ENCODE measurements at places on chromosomes 16 and 17. TPM values are rescaled to one million over a fixed set of nuclear protein-coding genes. Genes with fewer than 3 reads are reported as not detected.

DNA sequence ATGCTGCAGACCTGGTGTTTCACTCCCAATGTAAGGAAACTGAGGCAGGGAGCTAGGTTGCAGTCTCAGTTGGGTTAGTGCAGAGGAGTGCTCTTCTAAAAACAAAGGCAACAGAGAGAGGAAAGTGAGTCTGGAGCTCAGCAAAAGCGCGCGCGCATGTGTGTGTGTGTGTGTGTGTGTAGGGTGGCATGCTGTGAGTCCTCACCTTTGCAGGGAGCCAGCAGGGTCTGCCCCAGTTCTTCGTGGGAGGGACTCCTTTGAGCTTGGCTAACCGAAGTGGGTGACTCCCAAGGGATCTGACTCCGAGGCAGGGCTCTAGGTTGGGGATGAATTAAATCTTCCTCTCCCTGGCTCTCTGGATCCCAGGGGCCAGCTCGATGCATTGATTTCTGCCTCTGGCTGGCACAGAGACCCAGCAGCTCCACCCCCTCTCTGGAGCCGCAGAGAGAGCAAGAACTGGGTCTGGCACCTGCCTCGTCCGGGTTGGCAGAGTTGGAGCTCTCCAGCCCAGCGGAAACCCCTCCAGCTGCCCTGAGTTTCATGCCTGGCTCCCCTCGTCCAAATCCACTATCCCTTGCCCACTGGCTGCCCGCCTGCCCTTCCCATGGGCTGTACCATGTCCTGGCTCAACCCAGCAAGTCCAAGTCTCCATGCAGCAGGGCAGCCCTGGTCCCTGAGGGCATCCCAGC is 1.3 kb upstream of the BTBD17 start:
- DNase-seq: no peak

DNA sequence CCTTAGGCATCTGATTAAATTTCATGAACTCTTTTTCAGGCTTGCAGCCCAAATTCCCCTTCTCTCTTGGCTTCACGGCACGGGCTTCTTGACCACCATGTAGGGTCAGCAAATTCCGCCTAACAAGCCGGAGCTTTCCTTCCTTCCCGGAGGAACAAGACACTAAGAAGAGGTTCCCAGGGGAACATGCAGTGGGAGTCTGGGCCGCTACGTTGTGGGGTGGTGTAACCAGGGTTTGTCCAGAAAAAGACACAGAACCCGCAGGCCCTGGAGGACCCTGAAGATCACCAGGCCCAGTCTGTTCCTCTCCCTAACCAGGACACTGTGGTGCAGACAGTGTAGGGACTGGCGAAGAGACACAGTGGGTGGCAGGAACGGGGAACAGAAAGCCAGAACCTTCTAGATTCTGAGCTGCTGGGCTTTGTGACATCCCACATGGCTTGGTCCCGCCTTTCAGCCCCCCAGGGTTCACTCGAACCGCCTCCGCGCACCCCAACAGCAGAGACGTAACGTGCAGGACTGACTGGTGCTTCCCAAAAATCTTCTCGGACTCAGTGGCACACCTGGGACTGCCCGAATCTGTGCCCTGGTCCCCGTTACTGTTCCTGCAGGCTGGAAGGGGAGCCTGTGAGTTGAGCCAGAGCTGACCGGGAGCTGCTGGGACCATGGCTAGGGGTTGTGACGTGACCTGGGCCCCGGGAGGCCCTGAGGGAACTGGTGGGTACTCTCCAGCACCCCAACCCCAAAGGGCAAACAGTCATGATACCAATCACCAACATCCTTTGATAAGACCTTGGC is 55.2 kb downstream of the TBC1D16 start:
- no peak for DNase-seq

DNA sequence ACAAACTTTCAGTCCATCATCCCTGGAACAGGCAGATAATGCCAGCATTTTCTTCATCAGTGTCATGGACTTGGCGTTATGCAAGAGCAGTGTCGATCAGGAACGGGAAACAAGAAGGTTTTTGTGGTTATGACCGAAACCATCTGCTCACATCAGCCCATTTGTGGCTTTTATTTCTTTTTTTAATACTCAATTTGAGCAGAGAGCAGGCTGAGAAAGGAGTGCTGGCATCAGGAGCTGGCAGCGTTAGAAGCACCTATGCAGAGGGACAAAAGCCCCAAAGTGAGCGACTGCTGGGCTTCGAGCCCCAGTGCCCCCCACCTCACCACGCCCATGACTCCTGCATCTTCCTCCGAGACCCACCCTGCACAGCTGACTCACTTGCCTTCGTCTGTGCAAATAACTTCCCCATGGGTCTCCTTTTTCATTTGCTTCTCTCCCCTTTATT is 16.2 kb upstream of the CD300E start:
- no peak for DNase-seq

DNA sequence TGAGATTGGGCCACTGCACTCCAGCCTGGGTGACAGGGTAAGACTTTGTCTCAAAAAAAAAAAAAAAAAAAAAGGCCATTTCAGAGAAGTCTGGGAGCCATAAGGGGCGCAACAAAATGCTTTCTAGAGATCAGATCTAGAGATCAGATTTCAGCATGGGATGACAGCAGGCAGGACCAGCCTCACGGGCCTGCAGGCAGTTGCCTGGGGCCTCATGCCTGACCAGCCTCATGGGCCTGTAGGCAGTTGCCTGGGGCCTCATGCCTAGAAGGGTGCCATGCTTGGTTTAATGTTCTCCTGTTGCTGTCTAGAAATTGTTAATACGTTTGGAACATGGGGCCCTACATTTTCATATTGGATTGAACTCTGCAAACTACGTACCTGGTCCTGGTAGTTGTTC is 59.4 kb downstream of the MARF1 start:
- DNase-seq: no peak

GRCh38 chr16:2912330-2913199 is 834 bp downstream of the FLYWCH1 start:
- no peak for DNase-seq

- no peak for DNase-seq
Observed at GRCh38 chr16:17488506-17488905, 17.7 kb upstream of the XYLT1 start.

- DNase-seq: no peak
Observed at GRCh38 chr17:73870068-73870467, 225.8 kb upstream of the SDK2 start.

DNA sequence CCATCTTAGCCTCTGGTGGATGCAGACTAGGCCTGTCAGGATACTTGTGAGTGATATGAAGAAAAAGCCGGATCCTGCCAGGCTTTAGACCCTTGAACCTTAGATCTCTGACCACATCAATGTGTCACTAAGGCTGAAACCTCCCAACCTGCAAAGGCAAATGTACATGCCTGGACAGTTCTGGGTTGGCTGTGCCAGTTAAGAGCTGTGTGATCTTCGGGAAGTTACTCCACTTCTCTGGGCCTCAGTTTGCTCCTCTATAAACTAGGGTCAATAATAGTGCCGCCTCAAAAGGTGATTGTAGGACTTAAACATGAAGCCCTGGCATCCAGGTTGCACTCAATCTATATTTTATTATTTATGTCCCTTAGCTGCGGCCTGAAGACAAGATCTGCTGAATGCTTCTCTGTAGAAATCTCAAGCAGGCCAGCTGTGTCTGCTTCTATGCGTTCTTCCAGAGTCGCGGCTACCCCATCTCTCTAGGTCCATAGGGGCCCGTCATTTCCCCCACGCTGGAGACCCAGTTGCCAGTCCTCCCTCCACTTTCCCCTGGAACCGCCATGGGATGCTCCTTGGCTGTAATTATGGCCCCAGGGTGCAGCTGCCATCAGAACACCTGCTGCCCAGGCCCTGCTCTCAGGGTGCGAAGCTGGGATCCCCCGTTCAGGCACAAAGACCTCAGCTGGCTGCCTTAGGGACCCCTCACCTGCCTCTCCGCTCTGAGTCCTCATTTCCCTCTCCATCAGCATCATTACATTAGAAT is 50.2 kb downstream of the AKAP1 start:
- no peak for DNase-seq

GRCh38 chr16:71854369-71854948 is 8.7 kb downstream of the ATXN1L start:
- no peak for DNase-seq

DNA sequence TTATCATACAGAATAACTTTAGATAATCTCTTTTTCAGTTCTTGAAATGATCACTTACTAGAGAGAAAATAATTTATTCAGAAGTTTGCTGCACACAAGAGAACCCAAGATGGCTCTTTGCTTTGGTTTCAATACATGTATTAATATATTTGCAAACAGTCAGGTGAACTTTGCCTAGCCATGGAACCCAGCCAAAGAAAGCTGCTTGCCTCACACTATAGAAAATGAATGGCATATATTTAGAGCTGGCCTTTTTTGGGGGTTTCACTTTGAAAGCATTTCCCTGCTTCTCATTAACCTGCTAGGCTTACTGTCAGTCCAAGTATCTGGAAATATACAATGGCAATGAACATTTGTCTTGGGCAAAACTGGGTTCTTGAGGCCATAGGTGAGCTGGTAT is 75.3 kb downstream of the MRTFB start:
- no peak for DNase-seq

- no peak for DNase-seq
Observed at GRCh38 chr17:75875940-75876189, 2.5 kb downstream of the TRIM47 start.

GRCh38 chr17:79695797-79696609 is 34.7 kb upstream of the ENPP7 start:
- no peak for DNase-seq

DNA sequence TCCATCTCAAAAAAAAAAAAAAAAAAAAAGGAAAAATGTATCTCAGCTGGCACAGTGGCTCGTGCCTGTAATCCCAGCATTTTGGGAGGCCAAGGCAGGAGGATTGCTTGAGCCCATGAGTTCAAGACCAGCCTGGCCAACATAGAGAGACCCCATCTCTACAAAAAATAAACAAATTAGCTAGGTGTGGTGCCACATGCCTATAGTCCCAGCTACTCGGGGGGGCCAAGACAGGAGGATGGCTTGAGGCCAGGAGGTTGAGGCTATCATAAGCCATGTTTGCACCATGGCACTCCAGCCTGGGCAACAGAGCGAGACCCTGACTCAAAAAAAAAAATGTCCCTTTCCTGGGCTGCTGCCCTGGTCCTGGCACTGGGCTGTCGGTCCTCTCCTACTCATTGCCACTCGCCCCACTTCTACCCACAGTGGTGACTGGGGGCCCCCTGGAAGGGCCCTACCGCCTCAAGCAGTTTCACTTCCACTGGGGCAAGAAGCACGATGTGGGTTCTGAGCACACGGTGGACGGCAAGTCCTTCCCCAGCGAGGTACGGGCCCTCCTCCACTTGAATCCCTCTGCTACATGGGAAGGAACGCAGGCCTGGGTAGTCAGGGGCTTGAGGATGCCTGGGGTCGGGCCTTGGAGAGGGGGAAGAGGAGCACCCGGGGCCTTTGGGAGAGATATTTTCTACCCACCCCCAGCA is 6.1 kb downstream of the CA7 start:
- no peak for DNase-seq

GRCh38 chr16:52364500-52364899 is 182.4 kb downstream of the TOX3 start:
- DNase-seq: no peak

- DNase-seq: no peak
Observed at GRCh38 chr17:82097184-82097918, 685 bp downstream of the FASN start.

GRCh38 chr17:53659181-53659580 is 163.5 kb upstream of the KIF2B start:
- DNase-seq: no peak

GRCh38 chr16:15830832-15831451 is 25.9 kb downstream of the MYH11 start:
- no peak for DNase-seq

- DNase-seq: no peak
Observed at GRCh38 chr16:64507240-64508024, 614.4 kb downstream of the CDH11 start.

DNA sequence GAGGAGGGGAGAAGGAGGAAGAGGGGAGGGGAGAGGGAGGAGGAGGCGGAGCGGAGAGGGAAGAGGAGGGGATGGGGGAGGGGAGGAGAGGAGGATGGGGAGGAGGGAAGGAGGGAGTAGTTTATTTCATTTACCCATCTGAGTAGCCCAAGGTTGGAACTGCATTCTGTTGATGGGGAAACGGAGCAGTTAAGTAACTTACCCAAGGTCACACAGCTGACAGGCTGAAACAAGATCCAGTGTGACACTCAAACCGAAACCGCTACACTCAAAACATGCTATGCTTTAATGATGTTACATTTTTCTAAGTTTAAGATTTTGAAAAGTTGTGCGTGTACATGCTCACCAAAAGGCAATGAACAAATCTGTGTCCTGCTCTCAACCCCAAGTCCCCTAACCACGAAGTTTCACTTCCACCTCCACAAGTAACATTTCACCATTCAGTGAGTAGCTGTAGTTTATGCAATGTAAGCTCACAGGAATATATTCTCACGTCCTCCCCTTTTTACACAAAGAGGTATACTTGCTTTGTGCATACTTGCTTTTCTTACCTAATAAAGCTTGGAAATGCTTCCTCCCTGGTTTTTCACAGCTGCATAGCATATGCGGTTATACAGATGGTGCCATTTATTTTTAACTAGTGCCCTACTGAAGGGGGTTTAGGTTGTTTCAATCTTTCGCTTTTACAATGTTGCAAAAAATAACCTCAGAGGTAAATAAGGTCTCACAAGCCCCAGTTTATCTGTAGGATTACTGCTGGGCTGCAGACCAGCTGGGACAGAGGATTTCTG is 275.3 kb downstream of the PARN start:
- no peak for DNase-seq

- DNase-seq: no peak
Observed at GRCh38 chr17:58307468-58308172, 21.0 kb downstream of the TSPOAP1 start.

DNA sequence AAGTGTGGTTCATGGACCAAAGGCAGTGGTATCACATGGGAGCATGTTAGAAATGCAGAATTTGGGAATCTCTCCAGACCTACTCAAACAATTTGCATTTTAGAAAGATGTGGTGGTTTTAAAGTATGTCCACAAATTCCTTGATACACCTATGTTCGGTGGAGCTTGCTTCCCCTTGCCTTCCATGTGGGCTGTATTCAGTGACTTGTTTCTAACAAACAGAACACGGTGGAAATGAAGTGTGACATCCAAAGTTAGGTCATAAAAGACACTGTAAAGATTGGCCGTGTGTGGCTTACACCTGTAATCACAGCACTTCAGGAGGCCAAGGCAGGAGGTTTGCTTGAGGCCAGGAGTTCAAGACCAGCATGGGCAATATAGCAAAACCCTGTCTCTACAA is 16.7 kb downstream of the COQ7 start:
- DNase-seq: no peak

DNA sequence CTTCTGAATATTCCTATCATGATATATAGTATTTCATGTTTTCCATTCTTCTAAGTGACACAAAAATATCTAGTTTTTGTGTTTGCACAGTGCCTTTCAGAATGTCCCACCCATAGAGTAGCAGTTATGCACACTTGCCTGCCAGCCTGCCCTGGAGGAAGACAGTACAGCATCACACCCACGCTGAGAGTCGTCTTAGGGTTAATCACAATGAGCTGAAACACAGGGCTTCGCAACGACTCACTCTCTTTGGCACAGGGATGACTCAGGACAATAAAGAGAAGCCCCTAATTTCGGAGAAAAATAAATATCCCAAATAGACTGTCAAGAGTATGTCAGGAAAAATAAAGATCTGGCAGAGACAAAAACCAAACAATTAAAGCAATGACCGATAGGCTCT is 11.6 kb upstream of the NDUFAB1 start:
- no peak for DNase-seq

- DNase-seq: no peak
Observed at GRCh38 chr17:33023790-33024189, 32.1 kb downstream of the SPACA3 start.

The MSLN gene
- 0.36 TPM for total RNA-seq

The SGCA gene
- not detected for total RNA-seq

The NPIPA5 gene
- total RNA-seq: 8.3 TPM

The CCL17 gene
- not detected for total RNA-seq

The KRTAP2-1 gene
- not detected for total RNA-seq

The SLC13A2 gene
- total RNA-seq: 0.42 TPM

The ARL5C gene
- not detected for total RNA-seq

The CPNE2 gene
- 37.7 TPM for total RNA-seq

The SPN gene
- not detected for total RNA-seq

Measured in Caco-2 (cell line).